ENCODE measurements at places on chromosomes 1 and 21.

DNA sequence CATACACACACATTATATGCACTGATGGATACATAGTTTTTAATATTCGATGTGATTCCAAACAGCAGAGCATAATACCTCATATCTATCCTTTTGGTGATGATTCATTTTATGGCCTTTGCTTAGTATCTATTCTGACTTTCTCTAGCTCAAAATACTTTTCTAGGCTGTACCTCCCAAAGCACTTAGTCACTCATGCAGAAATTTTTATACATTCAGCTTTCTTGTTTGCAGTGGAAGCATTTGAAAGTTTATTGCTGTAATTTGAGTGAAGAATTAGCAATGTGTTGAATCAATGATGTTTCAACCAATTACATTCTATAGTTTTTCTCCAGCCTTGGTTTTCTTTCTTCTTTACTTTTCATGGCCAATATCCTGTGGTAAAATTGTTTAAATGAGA is 66.7 kb downstream of the LBR start:
- no peak for DNase-seq

GRCh38 chr1:114610546-114611245 is 29.3 kb upstream of the BCAS2 start:
- DNase-seq: no peak

- no peak for DNase-seq
Observed at GRCh38 chr1:169288011-169288414, 79.6 kb downstream of the NME7 start.

- DNase-seq: no peak
Observed at GRCh38 chr1:194300340-194300739, 1113.9 kb upstream of the B3GALT2 start.

- no peak for DNase-seq
Observed at GRCh38 chr1:246364415-246364941, 142.6 kb downstream of the SMYD3 start.

- no peak for DNase-seq
Observed at GRCh38 chr1:41243079-41243385, 926 bp upstream of the SCMH1 start.

DNA sequence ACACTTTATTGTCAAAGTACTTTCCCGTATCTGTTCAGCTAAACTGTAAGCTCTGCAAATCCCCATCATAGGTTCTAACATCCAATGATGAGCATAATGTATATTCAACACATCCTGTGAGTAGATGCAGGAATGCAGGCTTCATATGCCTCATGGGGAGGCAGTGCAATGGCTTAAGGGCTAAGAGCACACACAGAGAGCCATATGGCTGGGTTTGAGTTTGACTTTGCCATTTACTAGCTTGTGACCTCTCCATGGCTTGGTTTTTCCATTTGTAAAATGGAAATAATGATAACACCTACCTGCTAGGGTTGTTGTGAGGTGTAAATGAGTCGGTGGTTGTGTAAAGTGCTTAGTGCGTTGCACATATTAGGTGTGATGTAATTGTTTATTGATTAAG is 13.4 kb downstream of the RCSD1 start:
- no peak for DNase-seq

DNA sequence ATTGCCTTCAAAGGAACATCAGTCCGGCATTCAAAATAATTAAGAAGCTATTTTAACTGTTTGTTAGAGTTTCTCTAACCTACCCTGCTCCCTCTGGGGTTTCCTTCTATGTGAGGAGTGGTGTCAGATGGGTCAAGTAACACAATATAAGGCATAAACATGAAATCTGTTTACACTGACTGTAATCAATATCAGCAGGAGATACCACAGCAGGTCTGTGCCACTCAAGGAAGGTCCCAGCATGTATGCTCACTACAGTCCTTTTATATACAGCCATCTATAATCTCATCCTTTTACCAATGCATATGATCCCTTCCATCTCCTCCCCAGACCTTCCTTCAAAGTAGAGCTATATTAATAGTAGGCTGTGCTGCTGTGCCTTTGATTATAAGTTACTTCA is 25.4 kb downstream of the EEIG2 start:
- DNase-seq: no peak

- no peak for DNase-seq
Observed at GRCh38 chr1:76583875-76584477, 283.3 kb upstream of the ST6GALNAC5 start.

DNA sequence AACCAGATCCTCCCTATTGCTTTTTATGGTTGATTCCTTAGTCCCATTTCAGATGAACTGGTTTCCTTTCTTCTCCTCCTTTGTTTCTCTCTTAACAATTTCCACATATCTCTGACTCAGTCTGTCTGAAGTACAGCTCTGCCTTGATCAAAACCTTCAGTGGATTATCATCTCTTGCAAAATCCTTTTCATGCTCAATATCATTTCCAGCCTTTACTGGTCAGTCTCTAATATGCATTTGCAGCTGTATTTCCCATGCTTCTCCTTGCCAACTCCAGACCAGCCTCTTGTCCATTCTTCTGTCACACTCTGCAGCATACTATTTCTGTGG is 72.2 kb downstream of the SNX7 start:
- DNase-seq: no peak

DNA sequence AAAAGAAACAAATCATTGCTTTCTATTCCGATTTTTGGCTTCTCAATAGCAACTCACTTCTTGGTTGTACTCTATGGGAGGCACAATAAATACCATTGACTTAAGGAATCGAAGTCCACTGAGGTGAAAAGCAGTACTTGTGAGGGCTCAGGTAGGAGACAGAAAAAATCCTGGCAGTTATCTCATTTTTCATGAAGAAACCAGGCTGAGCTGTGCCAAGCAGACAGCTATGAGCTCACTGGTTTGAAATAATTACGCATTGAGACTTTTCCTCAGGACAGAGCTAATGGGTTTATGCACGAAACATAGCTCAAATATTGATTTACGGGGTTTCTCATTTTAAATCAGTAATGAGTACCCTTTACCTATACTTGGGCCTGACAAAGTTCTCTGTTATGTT is 18.5 kb downstream of the COLGALT2 start:
- no peak for DNase-seq

DNA sequence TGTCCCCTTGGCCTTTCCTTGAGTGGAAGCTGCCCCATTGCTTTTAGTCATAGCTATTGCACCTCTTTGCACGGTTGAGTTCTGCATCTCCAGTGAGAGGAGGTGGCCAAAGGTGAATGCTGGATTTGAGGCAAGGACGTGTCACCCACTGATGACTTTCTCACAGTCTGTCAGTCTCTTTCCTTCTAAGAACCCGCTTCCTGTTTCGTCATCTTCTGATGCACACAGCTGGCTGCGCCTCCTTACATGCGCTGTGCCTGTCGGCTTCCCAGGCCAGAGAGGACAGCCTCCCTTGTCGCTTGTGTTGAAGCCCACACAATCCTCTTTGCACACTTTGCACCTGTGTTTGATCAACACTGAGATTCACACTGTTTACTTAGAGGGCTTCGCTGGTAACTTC is 41.8 kb upstream of the PWP2 start:
- peak; percentile 11 for DNase-seq

DNA sequence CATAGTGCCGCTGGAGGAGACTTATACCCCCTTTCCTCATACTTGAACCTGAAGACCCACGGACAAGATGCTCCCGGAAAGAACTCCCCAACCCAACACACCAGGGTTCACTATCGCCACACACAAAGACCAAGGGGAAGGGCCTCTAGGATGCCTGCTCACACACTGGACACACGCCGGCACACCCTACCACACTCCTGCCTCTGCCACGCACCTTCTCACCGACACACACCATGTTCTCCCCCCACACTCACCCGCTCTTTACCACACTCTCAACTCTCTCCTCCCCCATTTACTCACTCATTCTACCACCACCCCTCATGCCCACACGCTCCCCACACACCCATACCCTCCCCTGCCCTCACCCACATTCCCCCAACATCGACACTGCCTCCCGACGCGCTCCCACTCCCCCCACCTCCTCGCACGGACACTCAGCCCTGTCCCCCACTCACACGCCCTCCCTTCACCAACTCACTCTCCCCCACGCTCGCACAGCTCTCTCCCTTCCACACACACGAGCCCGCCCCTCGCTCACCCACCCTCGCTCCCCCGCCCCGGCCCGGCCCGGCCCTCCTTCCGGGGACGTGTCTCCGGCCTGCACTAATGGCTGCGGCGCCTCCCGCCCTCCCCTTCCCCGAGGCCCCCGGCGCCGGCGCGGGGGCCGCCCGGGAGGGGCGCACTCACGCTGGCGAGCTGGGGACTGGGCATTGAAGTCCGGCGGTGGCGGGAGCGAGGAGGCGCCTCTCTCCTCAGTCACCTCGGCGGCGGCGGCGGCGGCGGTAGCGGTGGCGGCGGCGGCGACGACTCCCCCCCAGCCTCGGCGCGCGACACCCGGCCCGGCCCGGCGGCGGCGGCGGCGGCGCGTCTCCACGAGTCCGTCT is 626 bp downstream of the PTP4A2 start:
- DNase-seq: no peak

- no peak for DNase-seq
Observed at GRCh38 chr21:26909972-26910371, 56.9 kb downstream of the ADAMTS5 start.

- DNase-seq: peak; percentile 37
Observed at GRCh38 chr21:34223376-34223775, 140.4 kb upstream of the KCNE2 start.

DNA sequence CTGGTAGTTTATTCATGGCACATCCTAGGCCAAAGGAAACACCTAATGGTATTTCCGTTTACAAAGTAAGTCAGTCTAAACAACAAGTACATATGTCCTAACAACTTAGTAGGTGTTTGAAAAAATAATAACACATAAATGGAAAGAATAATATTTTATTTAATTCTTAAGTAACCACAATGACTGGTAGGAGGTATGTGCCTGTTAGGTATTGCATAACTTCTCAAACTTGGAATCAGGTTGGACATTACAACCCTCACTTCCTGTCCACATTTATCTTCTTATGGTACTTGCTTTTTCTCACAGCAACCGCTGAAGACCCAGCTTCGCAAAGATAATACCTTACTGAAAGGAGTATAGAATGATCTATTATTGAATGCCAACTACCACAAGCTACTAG is 64.2 kb downstream of the VPS13D start:
- DNase-seq: no peak

- DNase-seq: no peak
Observed at GRCh38 chr1:206931709-206932108, 10.0 kb upstream of the FCMR start.

GRCh38 chr1:17743008-17743647 is 12.0 kb upstream of the ACTL8 start:
- DNase-seq: no peak

DNA sequence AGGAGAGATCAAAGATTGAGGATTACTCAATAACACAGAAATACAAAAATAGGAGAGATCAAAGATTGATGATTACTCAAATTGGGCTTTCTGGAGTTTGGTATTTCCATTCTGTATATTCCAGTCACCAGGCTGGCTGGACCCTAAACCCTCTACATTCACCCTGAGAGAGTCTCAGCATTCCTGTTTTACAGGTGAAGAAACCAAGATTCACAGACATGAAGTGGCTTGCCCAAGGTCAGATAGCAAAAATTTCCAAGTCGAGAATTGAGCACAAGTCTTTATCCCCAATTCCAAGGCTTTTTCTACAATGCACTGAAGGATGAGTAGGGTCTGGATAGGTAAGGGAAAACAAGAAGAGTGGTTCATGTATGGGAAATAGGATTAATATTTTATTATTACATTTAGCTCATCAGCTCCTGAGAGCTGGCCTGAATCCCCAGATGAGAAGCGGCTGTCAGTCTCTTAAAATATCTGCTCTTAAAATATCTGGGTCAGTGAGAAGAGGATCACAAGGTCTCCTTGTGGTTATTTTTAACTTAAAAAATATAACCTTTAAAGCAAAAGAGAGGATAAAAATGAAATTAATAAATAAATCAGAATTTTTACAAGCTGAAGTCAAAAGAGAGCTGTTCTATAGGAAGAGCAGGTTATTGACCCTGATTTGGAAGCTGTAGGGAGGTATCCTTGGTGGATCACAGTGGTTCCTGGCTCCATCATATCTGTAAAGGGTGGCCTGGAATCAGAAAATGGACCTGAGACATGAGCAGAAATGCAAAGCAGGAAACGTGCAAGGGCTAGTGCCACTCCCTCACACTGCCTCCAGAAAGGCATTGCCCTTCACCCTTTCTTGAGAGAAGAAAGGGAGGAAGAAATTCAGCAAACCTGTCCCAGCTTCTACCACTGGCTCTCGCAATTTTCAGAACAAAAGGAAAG is 29.1 kb upstream of the SEC16B start:
- DNase-seq: no peak

- DNase-seq: peak; percentile 48
Observed at GRCh38 chr1:158203693-158204457, 23.2 kb downstream of the CD1D start.

GRCh38 chr21:44813727-44814126 is 4.1 kb downstream of the SUMO3 start:
- DNase-seq: no peak

DNA sequence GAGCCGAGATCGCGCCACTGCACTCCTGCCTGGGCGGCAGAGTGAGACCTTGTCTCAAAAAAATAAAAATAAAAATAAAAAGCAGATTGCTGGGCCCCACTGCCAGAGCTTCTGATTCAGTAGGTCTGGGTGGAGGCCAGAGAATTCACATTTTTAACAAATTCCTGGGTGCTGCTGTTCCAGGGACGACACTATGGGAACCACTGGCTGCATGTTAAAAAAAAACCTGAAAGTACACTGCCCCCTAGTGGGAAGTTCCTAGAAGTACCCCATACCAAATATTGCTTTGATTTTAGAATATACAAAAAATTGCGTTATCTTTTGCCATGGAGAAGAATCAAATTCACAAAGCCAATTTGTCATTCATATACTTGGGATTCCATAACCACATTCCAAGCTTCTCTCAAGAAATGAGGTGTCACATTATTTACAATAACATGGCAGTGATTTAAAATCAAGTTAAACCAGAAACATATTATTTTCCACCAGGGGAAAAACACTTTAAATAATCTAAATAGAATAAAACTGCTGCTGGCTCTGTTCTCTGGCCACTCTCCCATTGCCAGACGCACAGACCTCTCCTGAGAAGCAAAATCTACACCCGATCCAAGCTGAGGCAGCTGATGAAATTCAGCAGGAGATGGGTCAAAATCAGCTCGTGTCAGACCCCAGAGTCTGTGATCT is 27.4 kb downstream of the SYF2 start:
- DNase-seq: peak; percentile 43

DNA sequence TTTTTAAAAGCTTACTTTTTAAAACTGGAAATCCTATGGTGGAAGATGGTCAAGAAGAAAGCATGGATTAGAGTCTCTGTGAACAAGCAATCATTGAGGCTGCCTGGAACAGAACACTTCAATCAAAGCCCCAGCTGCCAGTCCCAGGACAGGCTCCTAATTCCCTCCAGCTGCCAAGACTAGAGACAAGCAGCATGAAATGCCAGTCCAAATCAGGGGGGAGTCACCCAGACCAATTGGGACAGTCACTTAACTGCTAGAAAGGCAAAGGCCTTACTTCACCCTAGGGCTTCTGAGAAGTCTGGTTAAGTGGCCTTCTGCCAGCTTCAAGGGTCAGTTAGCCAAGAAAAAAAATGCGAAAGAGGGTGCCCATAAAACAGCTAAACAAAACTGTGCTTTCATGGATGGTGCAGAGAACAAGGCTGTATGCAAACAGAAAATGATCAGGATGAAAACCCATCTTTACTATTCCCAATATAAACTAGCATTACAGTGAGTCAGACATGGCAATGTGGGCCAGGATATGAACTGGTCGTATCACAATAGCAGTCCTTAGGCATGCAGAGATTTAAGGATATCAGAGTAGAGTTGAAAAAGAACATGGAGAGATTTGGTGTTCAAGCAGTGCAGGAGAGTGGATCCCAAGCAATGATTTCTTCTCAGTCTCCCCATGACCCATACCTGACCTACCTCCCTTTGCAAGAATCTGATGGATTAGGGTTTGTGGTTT is 31.0 kb upstream of the MAN1A2 start:
- no peak for DNase-seq

All from KG1 (cell line).